ENCODE measurements at places on chromosomes 6 and 20.

GRCh38 chr20:57265336-57265996 is 975 bp downstream of the BMP7 start:
- DNase-seq, result no peak

- no peak for DNase-seq
Measured at GRCh38 chr6:170344631-170345576, 38.3 kb downstream of the FAM120B start.

- peak; percentile 75 for DNase-seq
Measured at GRCh38 chr20:58623579-58624473, 27.3 kb upstream of the STX16 start.

DNA sequence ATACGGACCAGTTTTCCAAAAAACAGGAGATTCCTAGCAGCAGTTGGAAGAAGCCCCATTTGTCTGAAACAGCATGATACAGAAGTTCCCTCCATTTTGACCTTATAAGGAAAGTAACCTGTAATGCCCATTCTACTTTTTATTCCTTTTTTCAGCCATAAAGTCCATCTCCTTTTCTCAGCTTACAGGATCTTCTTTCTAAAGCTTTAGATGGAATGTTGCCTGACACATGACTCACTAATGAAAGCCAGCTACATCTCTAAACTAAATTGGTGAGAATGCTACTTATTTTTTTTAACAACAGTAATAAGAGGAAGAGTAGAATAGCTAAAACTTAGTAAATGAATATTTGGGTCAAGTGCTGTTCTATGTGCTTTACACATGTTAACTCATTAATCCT is 234.1 kb downstream of the CDH26 start:
- no peak for DNase-seq

DNA sequence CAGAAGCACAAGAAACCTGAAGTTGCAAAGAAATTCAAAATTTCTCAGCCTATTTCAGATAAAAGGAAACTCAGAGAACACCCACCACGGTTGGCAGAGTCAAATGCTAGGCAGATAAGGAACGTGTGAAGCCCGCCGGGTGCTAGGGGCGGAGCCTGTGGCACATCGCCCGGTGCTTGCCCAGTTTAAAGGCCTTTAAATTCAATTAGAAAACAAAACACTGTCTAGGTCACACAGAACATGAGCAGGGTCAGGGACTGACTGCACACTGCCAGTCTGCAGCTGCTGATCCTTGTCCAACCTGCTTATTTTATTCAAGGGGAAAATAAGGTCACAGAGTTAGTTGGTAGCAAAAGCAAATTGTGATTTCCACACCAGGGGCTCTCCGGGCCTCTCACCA is 75.8 kb downstream of the PSMG4 start:
- no peak for DNase-seq

DNA sequence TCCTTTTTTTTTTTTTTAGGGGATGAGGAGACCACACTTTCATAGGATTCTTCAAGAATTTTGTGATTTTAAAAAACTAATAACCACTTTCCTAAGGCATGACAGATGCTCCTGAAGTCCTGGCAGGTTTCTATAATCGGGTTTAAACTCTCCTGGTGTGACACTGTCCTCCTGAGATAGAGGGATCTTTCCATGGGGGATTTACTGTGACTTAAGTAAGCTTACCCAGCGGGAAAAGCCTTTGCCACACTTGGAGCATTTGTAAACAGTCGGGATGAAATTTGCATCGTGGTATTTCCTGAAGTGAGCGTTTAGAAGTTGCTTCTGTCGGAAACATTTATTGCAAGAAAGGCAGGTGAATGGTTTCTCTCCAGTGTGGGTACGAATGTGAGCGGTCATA is 16.6 kb downstream of the CTCFL start:
- DNase-seq, result no peak

DNA sequence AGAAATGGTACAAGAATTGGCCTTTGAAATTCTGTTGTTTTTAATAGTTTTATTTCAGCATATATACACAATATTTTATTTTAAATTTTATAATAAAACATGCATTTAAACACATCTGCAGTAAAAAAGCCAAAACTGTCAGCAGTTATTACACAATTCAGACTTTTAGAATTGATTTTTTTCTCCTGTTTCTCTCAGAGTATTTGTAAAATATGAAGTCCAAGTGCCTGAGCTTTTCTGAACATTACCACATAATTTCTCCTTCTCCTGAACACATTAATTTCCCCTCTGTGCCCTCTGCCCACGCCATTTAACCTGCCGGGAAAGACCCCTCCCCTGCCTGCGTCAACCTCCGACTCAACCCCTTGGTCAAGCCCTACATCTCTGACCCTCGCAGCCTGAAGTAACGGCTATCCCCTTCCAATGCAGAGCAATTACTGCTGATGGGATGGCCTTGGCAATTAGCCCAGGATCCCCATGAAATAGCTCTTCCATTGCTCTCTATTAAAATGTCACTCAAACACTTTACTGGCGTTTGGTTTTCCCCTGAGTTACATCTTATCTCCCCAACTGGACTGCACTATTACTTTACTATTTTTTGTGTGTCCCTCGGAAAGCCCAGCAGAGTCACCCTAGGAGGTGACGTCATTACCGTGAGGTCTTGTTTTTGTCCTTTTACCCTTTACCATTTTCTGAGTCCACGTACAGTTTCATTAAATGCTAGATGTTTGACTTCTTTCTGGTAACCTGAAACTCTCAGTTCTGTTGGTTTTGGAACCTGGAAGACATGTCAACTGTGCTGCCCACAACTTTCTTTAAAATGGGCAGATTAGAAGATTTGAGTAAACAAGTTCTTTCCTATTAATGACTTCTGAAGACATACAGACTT is 146.7 kb upstream of the TAB2 start:
- no peak for DNase-seq

GRCh38 chr6:38417521-38417920 is 222.2 kb downstream of the BTBD9 start:
- DNase-seq, result no peak

GRCh38 chr6:25270559-25270958 is 8.6 kb upstream of the CARMIL1 start:
- no peak for DNase-seq

GRCh38 chr6:158807515-158808441 is 11.4 kb downstream of the EZR start:
- no peak for DNase-seq

- no peak for DNase-seq
Measured at GRCh38 chr20:54692168-54692887, 216.9 kb downstream of the DOK5 start.

GRCh38 chr6:158165919-158166416 is 2.1 kb downstream of the SERAC1 start:
- no peak for DNase-seq

- DNase-seq, result no peak
Measured at GRCh38 chr6:152576525-152576924, 60.6 kb downstream of the SYNE1 start.

DNA sequence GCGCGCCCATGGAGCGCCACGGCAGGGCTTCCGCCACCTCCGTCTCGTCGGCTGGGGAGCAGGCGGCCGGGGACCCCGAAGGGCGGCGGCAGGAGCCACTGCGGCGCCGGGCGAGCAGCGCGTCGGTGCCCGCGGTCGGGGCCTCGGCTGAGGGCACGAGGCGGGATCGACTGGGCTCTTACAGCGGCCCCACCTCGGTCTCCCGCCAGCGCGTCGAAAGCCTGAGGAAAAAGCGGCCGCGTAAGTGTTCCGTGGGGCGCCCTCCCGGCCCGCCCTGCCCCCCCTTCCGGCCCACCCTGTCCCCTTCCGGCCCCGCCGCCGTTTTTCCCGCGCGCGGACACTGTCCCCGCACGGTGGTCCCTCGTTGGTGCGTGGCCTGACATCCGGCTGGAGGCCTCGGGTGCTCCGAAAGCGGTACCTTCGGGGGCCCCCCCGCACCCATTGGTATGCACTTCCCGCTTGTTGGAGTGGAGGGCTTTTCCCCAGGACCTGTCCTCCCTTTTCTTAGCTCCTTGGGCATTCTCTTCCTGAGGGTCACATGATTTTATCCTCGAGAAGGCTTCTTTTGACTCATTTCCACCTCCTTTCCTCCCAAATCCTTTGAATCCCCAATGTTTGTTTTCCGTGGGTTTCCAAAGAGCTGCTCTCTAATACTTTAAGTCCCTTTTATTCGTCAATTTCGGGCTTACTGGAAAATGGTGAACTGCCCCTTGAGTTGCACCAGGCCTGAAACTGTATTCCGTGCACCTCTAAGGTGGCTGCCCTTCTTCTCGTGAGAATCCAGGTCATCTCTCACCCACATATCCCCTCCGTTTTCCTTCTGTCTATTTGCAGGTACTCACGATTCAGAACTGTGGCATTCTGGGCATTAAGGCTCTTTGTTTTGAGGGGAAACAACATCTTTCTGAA is 556 bp downstream of the PANK2 start:
- no peak for DNase-seq

DNA sequence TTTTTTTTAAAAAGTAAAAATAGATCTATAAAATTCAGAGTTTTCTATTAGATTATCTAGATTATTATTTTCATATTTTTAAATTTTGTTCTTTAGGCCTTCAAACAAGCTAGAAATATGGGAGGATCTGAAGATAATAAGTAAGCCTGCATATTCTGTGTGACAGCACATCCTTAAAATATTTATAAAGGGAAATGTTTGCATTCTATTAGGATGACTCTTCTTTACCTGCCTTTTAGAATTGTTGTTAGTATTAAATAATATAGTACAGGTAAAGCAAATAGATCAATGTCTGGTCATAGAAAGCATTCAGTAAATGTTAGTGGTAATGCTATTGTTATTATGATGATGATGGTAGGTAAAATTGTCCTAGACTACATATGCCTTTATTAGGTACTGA is 17.4 kb downstream of the PEX3 start:
- no peak for DNase-seq

DNA sequence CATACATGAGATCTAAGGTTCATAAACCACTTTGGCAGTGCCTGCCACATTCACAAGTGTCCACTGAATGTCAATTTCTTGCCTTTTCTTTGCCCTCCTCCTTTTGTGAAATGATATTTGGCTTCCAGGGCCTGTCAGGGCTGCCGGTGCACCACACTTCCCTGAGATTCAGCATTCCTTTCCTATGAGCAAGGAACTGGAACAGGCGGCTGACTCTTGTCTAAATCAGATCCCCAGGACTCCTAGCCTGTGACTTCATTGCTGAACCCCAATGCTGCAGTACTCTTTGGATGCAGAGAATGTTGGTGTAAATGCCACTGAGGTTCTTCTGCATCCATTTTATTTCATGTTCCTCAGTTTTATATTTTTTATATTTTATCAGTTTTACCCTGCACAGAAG is 172.2 kb downstream of the ARID1B start:
- no peak for DNase-seq

DNA sequence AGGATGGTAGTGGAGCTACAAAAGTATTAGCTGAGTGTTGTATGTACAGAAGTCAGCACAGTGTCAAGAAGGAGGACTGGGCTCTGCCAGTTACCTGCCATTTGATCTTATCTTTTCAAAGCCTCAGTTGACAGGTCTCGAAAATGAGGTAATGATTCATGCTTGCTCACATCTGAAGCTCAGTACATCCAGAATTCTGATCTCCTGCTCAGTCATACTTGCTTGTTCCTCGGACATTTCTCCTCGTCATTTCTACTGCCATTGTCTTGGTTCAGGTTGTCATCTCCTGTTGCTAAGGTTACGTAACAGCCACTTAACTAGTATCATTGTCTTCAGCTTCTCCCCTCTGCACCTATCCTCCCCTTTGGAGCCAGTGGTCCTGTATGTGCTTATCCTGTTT is 89.5 kb downstream of the SLX4IP start:
- no peak for DNase-seq

- DNase-seq, result no peak
Measured at GRCh38 chr6:49430187-49430586, 32.9 kb downstream of the MMUT start.

GRCh38 chr20:58700121-58700821 is 7.7 kb downstream of the NPEPL1 start:
- DNase-seq, result no peak

- DNase-seq, result no peak
Measured at GRCh38 chr6:112983713-112984261, 636.7 kb downstream of the RFPL4B start.
